NCI-H526 treated with DMSO at 0.1 percent for 48 hours (cell line): ENCODE measurements at places on chromosomes 11 and 22.
A peak's percentile ranks its signal among the peaks of the same experiment; 100 is the strongest.

DNA sequence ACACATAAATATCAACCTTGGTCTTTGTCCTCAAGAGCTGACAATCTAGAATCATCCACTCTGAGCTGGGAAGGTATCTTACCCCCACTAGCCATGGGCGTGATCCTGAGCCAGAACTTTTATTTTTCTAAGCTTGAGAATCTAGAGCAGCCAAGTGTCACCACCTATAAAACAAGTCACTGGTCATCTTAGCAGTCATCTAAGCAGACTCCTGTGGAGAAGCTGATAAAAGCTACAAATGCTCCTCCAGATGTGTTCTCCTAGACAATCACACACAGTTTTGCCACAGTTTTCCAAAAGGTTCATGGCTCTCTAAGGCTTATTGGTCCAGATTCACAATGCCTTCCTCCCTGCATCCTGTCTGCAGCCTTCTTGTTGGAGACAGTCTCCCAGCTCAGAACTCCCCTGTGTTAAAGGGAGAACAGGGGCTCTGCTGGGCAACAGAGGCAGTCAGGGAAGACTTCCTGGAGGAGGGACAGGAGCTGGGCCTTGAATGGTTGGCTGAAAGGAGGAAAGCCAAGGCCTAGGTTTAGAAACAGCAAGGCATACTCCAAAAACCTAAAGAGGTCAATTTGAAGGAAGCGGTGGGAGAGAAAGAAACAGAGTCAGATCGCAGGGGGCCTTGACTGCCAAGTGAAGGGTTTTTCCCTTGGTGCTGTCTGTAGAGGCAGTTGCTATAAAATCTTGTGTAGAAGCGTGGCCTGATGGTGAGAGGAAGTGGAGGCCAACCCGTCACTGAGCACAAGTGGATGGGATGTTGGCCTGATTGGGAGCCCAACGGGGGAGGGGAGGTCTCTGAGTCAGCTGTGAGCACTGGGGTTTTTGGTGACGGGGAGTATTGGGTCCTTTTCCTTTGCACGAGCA, 42.0 kb downstream of the ALX4 start:
- DNase-seq = no peak

GRCh38 chr22:25701056-25701780, 40.8 kb upstream of the MYO18B start:
- no peak for DNase-seq

- peak; percentile 16 for DNase-seq
These were observed 48.5 kb downstream of the GGTLC2 start for GRCh38 chr22:22692707-22693530.

GRCh38 chr11:84788220-84788619, 838.9 kb downstream of the DLG2 start:
- no peak for DNase-seq

GRCh38 chr11:2314525-2315394, 12.9 kb downstream of the TSPAN32 start:
- no peak for DNase-seq

DNA sequence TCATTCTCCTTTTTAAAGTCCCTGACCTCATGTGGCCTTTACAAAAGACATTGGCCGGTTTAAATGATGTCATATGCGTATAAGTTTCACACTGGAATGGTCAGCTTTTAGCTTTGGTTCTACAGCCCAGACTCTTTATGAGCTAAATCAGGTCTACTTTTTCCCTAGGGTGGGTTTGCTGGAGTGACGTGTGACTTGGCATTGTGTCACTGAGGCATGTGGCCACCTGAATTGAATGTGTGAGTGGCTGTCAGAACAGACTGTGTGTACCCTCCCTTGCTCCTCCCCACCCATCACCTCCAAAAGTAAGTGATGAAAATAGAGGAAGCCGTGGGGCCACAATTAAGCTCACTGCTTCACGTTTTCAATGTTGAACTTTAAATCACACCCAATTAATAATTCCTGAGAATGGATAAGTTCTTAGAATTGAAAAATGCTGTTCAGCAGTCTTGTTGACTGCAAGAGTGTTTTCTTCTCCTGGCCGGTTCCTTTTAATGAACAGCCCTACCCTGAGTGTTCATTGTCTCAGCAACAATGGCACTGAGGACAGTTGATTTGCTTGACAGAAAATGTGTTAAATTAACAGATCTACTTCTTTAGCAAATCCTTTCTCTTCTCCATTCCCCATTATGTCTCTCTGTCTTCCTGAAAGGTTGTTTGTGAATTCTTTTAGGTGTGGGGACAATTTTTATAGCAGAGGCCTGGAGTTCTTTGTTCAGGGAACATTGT, 11.3 kb downstream of the CECR2 start:
- DNase-seq = no peak

DNA sequence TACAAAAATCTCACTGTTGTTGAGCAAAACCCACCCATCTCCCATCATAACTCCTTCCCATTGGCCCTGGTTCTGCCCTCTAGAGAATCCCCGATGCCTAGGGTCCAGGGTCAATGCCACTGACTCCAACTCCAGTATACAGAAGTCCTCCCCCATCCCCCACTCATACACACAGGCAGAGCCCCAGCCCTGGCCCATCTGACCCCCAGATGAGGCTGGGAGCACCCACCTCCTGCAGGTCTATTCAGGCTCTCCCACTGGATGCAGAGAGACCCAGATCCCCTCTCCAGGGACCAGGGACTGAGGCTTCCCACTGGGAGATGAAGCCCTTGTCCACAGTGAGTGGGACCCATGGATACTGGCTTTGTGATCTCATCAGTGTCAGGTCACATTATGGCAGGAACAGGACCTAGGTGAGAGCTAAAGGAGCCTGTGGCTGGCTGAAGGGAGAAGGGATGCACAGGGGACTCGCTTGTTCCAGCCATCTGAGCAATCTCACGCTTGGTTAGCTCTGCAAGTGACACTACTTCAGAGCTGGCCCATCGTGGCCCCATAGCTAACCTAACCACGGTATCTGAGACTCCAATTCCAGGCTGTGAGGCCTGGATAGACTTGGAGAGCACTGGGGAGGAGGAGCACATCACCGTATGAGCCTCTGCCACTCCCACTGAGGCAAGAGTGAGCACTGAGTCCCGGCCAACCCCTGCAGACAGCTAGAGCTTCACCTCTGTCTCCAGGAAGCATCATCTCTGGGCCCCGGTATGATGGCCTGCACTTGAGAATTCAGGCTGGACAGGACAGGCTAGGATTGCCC, 35.7 kb downstream of the TRIM29 start:
- no peak for DNase-seq

- DNase-seq = no peak
These were observed 18.2 kb upstream of the SYN3 start for GRCh38 chr22:33076343-33076742.

DNA sequence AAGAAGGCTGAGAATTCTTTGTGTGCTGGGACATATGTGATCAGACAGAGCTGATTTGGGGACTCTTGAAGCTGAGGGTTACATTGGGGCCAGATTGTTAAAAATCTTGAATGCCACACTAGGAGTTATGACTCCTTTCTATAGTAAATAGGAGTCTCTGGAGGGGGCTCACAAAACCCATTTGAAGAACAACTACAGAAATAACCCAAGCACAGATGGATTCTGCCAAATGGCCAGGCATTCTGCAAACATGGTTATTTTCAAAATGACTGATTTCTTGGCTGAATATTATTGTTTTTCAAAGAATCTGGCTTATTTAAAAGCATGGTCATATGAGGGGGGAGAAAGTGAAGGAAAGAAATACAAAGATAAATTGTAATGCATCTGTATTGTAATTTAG, 625.5 kb upstream of the TENM4 start:
- DNase-seq = no peak

DNA sequence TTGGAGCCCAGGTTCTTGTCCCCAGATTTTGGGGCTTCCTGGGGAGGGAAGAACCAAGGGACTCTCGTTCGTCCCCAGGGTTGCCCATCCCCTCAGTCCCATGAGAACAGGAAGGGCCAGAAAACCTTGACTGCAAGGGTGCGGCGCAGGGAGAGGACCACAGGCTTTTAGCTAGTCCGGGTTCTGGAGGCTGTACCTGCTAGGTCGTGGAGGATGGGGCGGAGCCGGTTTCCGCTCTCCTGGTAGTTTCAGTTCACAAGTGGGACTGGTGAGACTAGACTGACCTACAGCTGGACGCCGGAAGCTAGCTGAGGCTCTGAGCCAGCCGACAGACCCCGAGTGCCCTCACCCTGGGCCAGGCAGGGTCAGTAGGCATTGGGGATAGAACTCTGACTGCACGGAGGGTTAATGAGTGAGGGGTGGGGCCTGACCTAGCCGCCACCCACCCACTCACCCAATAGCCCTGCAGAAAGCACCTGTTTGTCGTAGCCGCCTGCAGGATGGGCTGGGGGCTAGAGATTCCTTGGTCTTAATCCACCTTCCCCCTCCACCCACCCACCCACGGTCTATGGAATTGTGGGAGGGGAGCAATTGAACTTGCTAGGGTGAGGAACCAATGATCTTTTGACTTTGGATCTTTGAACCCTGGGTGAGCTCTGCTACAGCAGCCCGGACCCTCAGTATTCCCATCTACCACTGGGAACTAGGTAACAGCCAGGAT, 1.5 kb downstream of the MAFF start:
- no peak for DNase-seq

- DNase-seq = no peak
These were observed 39.4 kb downstream of the SYTL2 start for GRCh38 chr11:85771568-85771967.

GRCh38 chr11:1805525-1805924, 29.3 kb upstream of the SYT8 start:
- DNase-seq = no peak

GRCh38 chr11:34348919-34349318, 8.9 kb downstream of the ABTB2 start:
- DNase-seq = peak; percentile 34

GRCh38 chr11:95067841-95068219, 1.1 kb downstream of the SRSF8 start:
- DNase-seq = peak; percentile 85

GRCh38 chr11:132855516-132855915, 676.8 kb downstream of the OPCML start:
- no peak for DNase-seq

GRCh38 chr11:85626496-85626895, 648 bp downstream of the DLG2 start:
- DNase-seq = no peak

DNA sequence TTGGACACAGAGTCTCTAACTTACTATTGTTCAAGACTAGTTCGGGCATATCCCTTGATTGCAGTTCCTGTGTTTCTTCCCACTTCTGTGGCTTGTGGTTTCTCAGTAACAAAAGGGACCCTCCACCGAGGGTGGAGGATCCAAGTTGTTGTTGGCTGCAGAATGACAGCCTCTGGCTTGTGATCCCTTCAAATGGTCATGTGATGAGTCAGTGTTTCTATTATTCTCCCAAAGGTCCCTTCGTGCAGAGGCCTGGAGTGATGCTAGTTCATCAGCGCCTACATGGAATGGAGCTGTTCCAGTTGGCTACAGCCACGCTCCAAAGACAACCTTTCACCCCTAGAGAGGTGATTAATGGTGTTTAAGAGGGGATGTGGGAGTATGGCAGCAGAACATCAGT, 2.6 kb upstream of the VWCE start:
- DNase-seq = no peak

DNA sequence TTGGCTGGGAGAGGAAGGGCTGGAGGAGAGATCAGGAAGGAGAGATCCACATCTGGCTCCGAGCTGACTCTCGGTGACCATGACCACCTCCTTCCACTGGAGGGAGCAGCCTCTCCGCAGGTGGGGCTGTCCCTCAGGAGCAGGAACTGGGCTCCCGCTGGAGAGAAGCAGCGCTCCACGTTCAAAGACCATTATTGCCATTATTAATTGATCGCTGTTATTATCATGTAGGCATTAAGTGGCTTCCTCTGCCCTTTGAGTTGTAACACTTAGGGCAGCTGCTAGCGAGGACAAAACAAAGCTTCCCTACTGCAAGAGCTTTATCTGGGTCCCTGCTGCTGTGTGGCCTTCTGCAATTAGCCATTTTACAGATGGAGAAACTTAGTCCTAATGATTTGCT, 251.9 kb downstream of the ST3GAL4 start:
- DNase-seq = peak; percentile 57

DNA sequence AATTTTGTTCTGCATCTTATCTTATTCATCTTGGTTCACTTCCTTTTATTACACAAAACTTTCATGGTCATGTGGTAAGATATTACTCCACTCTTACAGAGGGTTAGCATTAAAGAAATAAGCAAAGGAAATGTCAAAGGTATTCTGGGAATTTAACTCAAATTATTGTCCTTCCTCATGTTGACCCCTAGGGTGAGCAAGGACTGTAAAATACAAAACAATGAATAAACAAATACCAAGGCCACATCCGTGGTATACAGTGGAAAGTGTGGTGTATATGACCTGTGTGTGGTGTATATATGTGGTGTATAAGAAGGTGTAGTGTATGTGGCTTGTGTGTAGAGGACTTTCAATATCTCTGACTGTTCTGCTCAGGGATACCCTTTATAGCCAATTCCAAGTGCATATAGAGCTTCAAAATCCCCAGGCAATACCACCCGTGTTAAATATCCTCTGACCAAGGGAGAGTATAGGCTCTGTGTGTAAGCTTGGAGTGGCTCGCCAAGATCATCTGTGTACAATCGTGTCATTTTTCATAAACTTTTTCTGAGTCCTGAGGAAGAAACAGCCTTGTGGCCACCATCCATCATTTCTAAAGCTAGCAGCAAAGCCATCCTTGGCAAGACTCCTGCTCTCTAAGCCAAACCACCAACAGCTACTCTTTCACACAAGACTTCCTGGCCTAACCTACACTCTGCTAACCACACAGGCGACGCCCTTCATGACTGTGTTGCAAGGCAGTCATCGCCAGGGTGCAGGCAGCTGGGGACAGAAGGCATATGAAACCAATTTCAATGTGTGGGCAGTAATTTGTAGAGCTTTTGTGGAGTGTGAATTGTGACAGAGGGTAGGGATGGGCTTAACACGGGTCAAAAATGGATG, 548.0 kb downstream of the ETS1 start:
- peak; percentile 48 for DNase-seq

GRCh38 chr11:134476435-134477021, 64.5 kb upstream of the B3GAT1 start:
- DNase-seq = no peak

- no peak for DNase-seq
These were observed 108.0 kb upstream of the SYN3 start for GRCh38 chr22:33166206-33166605.

DNA sequence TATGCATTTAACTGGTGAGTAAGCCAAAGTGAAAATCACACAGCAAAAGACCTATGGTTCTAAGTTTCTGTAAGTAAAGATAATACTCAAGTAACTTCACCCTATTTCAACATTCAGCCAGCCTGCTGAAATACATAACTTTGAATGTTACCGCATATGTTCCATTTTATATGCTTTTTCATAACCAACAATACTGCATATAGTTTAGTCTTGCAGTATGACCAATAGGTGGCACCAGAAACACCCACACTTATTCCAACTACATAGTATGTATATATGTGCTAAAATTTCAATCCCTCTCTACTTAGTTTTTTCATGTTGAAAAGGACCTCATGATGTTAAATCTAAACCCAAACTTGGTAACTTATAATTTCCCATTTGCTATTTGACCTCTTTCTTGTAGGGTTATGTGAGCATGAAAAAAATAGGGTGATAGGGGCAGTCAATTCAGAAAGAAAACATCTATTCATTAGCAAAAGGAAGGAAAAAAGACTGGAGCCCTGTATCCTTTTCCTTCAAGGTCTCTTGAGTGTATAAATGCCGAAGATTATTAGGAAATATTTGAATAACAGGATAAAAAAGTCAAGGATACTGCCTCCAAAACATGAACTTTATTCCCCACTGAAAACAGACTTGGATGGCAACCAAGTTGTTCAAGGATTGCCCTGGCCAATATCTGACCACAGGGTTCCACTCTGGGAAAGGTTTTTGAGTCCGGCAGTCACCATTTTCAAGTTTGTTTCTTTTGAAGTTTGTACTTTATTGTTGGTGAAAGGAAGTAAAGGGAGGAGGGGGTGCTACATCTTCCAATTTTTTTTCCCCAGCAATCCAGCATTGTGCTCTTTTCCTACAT, 23.8 kb upstream of the FZD4 start:
- DNase-seq = peak; percentile 19

GRCh38 chr11:13917904-13918303, 44.6 kb upstream of the SPON1 start:
- no peak for DNase-seq
